ENCODE measurements at places on chromosomes 5 and 9.

DNA sequence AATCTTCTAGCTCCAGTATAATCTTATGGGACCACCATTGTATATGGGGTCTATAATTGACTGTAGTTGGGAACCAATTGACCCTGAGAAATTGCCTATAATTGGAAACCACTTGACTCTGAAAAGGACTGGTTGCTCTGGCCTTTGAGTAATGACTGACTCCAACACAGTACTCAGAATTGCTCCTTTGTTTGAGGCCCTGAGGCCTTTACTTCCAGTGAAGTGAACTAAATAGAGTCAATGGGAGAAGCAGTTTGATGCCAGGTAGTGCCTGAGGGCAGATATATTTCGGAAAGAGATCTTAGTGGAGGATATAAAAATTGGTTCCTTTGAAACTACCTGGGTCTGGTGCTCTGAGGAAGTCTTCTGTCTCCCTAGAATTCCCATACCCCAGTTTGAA lies 16.0 kb upstream of the TMEM171 start:
- DNase-seq: no peak

GRCh38 chr9:28547527-28547926 lies 974.2 kb upstream of the C9orf72 start:
- DNase-seq: no peak

GRCh38 chr5:37370550-37370863 lies 399 bp downstream of the NUP155 start:
- no peak for DNase-seq

GRCh38 chr9:108271646-108272348 lies 584.0 kb downstream of the ACTL7B start:
- no peak for DNase-seq

GRCh38 chr9:90972057-90972456 lies 170.4 kb downstream of the SYK start:
- no peak for DNase-seq

DNA sequence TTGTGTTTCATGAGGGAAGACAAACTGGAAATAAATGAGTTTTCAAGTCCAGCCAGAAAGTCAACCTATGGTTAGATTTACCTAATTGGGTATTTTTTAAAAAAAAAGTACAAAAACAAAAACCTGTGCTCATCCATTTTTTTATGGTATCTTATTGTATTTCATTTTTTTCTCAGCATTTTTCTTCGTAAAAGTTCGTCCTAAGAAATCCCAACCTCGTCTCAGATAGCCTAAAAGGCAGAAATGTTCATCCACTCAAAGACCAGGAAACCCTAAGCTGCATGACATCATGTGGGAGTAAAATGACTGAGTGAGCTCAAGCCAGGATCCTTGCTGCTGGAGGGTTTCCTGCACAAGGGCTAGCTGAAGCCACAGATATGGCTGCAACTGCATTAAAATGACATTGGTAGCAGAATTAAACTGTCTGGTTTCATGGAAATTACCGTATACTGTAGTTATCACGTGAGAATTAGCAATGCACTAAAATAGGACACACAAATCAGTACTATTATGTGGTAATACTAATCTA lies 70.4 kb downstream of the NFIB start:
- no peak for DNase-seq

DNA sequence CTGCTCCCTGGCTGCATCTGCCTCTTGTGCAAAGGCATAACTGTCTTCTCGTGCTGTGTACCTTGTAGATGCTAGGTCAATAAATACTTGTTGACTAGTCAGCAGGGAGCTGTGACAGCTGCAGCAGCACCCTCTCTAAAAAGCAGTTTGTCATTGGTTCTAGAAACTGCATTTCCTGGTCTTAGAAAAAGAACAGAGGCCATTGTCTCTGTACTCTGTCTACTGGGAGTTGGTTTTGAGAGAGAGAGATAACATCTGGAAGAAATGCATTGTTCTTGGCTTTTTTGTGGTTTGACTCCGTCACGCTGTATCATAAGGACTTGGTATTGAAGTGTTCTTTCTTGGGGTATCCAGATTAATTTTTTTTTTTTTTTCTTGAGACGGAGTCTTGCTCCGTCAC lies 32.3 kb downstream of the SH3GLB2 start:
- no peak for DNase-seq

GRCh38 chr5:136768457-136768856 lies 403.1 kb upstream of the TRPC7 start:
- no peak for DNase-seq

DNA sequence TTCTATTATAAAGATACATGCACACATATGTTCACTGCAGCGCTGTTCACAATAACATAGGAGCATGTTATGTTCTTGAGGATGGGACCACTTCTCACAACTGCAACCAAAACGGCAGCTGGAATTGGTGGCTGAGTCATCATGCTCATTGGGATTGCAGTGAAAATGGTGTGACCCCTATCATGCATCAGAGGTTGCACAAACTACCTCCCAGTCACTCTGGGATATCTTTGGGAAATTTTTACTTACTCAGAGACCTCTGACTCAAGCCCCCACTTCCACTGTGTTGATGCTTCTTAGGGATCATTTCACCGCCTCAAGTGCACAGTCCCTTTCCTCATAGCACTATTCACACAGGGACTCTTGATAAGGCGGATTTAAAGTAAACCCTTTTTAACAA lies 474.1 kb downstream of the BNC2 start:
- no peak for DNase-seq

- DNase-seq: no peak
Measured at GRCh38 chr5:893137-893506, 438 bp downstream of the TRIP13 start.

- DNase-seq: no peak
Measured at GRCh38 chr9:133584559-133585476, 24.4 kb downstream of the FAM163B start.

GRCh38 chr5:161414896-161415295 lies 131.6 kb downstream of the GABRB2 start:
- DNase-seq: no peak

DNA sequence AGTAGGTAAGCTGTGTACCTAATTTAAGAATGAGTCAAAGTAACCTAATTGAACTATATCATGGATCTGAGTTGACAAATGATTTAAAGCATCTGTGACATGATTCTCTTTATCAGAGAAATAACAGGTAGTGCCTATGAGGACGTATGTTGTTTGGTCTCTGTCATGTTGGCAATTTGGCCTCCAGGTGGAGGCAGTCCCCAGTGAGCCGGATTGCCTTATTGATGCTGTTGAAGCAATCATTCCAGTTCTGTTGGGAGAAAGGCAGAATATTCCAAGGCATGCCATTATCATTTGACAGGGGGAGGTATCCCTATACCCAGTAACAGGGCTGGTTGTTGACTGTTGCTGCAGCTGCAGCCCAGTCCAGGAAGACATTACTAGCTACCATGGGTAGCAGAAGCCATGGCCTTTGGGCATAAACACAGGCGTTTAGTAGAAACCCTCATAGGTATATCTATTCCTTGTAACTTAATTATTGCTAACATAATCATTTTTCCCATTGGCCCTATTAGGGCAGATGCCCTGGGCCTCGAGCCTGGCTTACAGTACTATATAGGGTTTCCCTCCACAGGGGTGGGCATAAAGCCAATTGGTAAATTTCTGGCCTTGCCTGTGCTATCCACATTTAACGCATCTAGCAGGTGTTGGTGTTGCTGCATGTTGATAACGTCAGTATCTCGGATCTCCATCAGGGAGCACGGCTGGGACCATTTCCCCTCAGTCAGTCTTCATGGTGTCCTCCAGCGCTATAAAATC lies 12.2 kb upstream of the SLC22A4 start:
- DNase-seq: no peak

DNA sequence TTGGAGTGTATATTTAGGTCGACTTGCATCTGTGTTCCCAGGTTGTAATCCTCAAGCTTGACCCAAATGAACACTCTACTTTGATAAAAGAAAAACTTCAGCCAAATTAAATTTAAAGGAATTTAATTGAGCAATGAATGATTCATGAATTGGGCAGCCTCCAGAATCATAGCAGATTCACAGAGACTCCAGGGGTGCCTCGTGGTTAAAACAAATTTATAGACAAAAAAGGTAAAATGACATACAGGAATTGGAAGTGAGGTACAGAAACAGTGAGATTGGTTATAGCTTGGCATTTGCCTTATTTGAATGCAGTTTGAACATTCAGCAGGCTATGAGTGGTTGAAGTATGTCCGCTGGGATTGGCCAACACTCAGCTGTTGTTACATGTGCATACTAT lies 21.6 kb upstream of the SPATA31D4 start:
- no peak for DNase-seq

DNA sequence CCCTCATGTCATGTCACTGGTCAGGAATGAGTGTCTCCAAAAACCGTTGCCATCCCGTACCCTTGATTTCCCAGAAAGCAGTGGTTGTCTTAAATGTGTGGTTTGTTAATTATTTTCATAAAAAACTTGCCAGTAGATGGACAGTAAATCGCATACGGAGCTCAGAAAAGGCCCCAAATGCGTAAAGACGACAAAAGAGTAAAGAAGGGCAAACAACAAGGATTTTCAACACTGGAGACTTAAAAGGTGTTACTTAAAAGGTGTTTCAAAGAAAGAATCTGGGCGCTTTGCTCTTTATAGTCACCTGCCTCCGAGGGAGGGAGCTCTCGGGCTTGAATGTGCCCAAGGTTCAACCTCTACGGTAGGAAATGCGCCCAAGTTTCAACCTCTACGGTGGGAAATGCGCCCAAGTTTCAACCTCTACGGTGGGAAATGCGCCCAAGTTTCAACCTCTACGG lies 734 bp downstream of the KIF27 start:
- no peak for DNase-seq

GRCh38 chr9:36488389-36488756 lies 84.3 kb upstream of the MELK start:
- peak; percentile 8 for DNase-seq

DNA sequence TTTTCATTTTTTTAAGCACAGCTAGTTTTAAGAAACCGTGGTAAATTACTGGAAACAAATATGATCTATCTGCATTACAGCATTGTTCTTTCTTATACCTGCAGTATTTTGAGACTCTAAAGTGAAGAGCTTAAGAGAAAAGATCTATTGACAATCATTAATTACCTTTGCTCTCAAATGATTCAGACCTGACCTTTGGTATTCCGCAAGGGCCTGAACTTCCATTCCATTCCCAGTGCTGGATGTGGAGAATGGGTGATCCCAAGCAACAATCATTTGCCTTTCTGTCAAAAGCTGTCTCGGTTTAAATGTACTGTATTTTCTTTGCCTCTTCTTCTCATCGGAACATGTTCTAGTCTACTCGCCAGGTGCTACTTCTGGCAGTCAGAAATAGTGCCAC lies 18.9 kb downstream of the NREP start:
- DNase-seq: no peak

- no peak for DNase-seq
Measured at GRCh38 chr9:1957856-1958255, 57.3 kb upstream of the SMARCA2 start.

DNA sequence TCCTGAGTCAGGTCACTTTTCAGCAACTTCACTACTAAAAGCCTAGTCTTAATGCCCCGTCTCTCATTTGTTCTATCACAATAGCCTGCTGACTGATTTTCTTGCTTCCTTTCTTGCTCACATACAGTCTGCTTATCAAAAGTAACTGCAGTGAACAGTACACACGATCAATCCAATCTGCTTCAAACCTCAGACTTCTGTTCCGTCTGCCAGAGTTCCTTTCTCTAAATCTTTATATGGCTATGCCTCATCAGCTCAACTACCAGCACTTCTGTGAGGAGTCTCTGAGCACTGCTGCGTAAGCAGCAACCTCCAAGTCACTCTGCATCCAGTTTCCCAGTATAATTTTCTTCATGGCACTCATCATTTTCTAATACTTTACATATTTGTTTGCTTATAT lies 34.8 kb upstream of the PUM3 start:
- DNase-seq: no peak

DNA sequence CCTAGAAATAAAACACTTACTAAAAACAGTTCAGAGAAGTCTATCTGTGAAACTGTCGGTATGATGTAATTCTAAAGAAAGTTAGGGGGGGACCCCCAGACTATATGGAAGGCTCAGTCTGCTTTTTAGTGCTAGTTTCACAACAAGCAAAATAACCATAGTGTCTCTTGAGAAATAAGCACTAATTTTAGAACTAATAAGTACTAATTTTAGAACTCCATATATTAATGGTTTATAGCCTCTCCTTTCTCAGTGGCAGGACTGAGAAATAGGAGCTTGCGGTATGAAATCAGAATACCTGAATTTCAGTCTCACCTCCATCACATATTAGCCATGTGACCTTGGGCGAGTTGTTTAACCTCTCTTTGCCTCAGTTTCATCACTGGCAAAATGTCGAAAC lies 1.4 kb upstream of the PHF24 start:
- DNase-seq: no peak

GRCh38 chr5:73232266-73233041 lies 59.5 kb downstream of the TMEM174 start:
- DNase-seq: no peak

DNA sequence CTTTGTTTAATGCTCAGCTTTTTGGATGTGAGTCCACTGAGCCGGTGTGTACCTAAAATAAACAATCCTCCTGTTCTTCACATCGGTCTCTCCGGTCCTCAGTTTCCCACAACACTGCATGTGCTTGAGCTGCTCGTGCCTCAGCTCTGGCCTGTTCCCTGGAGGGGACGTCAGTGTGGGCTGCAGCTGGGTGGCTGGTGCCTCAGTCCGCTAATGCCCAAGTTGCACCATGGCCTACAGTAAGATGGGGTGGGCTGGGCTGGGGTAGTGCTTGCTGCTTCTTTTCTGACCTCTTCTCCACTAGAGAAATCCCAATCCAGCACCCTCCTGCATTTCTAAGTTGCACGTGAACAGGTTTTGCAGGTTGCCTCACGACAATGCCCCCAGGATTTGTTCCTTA lies 595 bp upstream of the BTNL9 start:
- DNase-seq: no peak

DNA sequence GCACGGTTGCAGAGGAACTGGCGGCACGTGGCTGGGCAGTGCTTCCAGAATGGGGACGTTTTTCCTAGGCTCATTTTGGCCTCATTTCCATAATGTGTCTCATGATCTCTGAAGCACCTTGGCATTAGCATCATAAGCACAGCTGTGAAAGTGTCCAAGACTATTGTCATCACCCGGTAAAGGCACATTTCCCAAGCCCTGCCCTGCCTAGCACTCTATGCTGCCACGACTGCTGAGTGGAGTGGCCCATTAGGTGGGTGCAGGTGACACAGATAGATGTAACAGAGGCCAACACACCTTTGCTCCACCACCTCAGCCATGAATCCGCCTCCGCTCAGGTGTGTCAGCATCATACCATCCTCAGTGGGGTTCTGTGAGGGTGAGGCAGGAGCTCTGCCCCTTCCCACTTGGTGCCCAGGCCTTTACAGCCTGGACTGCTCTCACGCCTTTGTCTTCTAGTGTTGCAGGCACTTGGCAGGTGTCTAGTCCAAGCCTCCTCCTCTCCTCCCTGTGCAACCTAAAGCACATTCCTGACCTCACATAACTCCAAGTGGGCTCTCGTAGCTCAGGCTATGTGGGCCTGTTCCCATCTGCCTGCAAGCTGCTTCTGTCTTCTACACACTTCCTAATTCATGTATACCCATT lies 213.0 kb downstream of the FSTL4 start:
- DNase-seq: no peak
